ENCODE measurements at places on chromosomes 7 and 10.

DNA sequence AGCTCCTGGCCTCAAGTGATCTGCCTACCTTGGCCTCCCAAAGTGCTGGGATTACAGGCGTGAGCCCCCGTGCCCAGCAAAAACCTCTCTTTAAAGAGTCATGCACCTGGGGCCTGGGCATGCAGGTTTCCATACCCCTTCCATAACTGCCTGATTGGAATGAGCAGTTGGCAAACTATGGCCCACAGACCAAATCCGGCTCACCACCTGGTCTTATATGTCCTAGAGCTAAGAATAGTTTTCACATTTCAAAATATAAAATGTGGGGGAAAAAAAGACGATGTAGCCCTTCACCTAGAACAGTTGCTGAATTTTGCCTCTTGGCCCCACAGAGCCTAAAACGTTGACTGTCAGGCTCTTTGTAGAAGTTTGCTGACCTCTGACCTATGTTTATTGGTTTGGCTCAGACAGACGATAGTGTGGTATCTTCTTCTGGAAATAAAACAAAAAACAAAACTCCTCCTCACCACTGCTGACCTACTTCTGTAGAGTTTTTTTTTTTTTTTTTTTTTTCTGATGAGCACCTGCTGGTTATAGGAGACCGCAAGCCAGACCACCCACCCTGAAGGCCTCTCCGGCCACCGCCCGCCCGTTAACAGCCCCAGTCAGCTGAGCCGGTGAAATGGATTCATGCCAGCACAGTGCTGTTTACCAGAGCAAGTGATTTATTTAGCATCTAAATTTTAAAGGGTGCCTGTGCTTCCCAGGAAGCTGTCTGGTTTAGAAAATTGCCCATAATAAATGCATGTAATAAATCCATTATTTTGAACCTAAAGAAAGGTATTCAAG lies 33.5 kb upstream of the SFRP5 start:
- no peak for DNase-seq

- no peak for DNase-seq
Measured at GRCh38 chr10:1214071-1214675, 158.0 kb downstream of the WDR37 start.

DNA sequence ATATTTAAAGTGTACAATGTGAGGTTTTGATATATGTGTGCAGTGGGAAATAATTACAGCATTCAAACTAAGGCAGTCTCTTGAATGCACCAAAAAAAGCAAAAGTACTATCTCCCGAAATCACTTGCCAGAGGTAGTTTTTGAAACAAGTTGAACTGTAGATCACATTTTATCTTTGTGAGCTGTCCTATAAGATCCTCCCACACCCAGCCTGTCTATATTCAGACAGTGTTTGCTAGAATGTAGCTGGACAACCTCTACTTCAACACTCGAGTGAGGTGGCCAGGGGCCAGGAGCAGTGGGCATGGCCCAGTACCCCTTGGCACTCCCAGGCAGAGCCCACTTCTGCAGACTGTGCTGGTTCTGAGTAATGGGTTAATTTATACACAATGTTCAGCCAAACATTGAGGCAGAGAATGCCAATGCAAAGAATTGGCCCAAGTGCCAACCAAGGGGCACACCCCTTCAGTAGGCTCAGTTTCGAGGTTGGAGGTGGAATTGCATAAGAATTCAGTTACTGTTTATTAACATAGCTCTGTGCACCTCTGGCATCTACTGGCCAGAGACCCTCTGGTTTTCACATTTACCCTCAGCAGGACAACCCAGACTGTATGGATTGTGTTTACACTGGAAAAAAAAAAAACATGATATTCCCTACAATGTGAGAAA lies 70.5 kb downstream of the AHR start:
- no peak for DNase-seq

GRCh38 chr10:109025172-109025571 lies 898.1 kb downstream of the XPNPEP1 start:
- no peak for DNase-seq

GRCh38 chr7:70539617-70540016 lies 592.3 kb upstream of the GALNT17 start:
- DNase-seq, result no peak

GRCh38 chr10:33248638-33249037 lies 85.8 kb downstream of the NRP1 start:
- peak; percentile 84 for DNase-seq

GRCh38 chr10:14554491-14555205 lies 220.0 kb downstream of the FAM107B start:
- DNase-seq, result no peak

DNA sequence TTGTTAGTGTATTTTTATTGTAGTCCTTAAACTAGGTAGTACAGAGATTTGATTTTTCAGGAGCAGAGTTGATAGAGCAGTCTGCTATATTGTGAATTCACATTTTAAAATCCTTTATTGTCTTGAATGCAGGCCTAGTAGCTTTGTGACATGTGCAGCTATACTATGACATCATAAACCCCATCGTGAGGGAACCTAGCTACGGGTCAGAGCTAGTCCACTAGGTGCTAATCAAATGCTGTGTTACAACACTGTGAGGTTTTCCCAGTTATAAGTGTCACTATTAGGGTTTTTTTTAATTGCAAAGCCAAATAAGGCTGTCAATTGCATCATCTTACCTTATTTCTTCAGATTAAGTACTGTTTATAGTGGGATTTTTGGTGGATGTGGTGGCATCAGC lies 40.7 kb downstream of the CREM start:
- DNase-seq, result no peak

DNA sequence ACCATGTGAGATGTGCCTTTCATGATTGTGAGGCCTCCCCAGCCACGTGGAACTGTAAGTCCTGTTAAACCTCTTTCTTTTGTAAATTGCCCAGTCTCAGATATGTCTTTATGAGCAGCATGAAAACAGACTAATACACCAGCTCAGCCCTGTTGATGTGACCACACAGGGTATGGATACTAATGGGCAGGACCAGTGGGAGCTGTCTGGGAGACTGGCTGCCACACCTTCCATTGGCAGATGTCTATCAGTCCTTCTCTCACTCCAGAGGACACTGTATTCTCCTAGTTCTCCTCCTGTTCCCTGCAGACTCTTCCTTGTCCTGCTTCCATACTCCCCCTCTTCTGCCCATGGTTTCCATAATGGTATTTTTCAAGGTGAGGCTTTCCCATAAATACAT lies 104.4 kb downstream of the PRLHR start:
- DNase-seq, result no peak

- no peak for DNase-seq
Measured at GRCh38 chr7:88339195-88339922, 32.7 kb upstream of the STEAP4 start.

DNA sequence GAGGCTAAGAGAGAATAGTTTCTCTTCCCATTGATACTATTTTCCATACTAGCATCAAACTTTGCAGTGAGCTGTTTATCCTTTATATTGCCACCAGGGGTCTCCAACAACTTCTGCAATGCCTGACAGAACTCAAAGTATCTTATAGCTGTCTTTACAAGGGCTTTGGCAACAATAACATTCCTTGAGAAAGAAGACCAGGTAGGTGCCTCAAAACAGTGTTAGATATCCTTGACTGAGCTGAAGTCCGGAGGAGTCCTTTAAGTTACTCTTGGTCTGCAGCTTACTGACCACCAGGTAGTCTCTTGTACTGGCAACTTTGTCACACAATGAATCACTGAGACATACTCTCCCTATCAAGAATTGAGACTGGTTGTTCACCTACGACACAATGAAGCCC lies 30.0 kb upstream of the TES start:
- peak; percentile 73 for DNase-seq

- DNase-seq, result no peak
Measured at GRCh38 chr7:66301737-66302136, 96.6 kb downstream of the TPST1 start.

GRCh38 chr10:94223702-94224370 lies 138.9 kb downstream of the NOC3L start:
- peak; percentile 16 for DNase-seq

- DNase-seq, result no peak
Measured at GRCh38 chr10:97057491-97058235, 128.1 kb downstream of the SLIT1 start.

GRCh38 chr7:101099969-101100781 lies 14.9 kb downstream of the TRIM56 start:
- peak; percentile 99 for DNase-seq

DNA sequence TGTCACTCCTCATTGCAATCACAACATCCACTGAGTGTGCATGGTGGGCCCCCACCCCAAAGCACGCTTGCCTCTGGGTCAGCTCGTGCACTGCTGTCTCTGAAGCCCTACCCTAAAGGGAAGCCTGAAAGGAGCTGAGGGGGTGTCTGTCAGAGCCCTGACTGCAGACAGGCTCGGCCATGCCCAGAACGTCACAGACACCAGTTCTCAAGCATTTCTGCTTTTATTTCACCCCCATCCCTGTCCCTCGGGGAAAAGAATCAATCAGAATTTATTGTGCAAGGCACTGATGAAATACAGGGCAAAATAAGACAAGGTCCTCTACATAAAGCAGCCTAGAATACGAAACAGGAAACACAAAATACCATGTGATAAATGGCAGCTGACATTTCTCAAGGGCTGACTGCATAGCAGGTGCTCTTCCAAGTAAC lies 231.8 kb downstream of the WDR37 start:
- no peak for DNase-seq

GRCh38 chr7:139646566-139646965 lies 123.1 kb downstream of the CLEC2L start:
- no peak for DNase-seq

DNA sequence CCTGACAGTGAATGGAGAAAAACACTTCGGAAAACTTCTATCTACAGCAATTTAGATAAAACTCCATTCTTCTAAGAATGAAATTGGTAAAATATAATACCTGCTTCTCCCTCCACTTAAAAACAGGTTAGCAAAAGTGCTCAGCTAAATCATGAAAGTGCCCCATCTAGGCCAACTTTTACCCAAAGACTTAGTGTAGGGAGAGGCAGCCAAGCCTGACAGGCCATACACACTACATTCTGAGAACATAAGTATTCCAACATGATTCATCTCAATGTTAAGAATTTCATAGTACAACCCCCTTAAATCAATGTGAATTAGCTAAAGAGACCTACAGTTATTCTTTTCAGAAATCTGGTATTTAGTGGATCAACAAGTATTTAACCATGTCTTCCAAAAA lies 7.2 kb downstream of the FAM3C start:
- DNase-seq, result no peak

- DNase-seq, result peak; percentile 41
Measured at GRCh38 chr7:150992833-150993302, 2.1 kb downstream of the NOS3 start.

GRCh38 chr10:27819781-27820531 lies 74.3 kb upstream of the MKX start:
- peak; percentile 1 for DNase-seq

GRCh38 chr10:133458021-133458709 lies 4.4 kb downstream of the SCART1 start:
- DNase-seq, result no peak

DNA sequence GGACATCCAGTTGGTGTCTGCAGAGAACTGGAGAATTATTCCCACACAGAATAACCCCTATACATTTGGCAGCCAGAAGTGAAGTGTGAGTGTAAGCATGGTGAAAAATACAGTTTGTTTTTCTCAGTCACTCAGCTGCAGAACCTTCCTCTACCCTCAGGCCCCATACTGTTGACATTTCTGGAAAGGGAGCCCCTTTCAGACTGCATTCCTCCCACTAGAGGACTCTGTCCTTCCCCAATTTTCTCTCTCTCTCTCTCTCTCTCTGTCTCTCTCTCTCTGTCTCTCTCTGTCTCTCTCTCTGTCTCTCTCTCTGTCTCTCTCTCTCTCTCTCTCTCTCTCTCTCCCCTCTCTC lies 86.8 kb upstream of the STEAP1B start:
- peak; percentile 52 for DNase-seq

- DNase-seq, result no peak
Measured at GRCh38 chr7:29332042-29332811, 137.7 kb downstream of the CHN2 start.

DNA sequence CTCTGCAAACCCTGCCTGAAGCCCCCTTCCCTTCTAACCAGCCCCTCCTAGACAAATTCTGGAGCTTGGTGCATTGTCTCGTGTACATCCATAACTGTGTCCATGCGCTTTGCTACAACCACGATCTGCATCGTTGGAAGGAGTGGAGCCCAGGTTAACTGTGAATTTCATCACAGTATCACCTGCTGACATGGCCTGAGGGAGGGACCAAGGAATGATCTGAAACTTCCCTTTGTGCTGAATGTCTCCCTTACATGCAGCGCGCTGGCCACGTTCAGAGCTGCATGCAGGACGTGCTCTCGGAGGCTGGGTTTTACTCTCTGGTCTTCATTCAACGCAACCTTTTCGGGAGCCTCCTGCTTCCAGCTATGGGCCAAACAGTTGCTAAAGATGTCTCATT lies 222.3 kb downstream of the CUX1 start:
- no peak for DNase-seq

DNA sequence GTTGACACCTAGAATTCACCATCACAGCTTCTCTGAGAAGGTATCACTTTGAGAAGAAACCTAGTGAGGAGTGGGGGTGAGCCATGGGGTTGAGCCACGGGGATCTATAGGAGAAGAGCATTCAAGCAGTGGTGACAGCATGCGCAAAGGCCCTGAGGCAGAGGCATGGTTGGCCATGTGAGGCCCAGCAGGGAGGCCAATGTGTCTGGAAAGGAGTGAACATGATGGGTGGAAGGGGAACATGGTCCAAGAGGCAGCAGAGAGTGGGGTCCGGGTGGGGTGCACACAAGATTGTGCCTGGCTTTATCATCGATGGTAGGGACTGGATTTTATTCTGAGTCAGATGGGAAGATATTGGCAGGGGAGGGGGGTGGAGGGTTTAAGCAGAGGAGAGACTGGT lies 36.0 kb upstream of the LEP start:
- no peak for DNase-seq

GRCh38 chr7:134941185-134941900 lies 45.0 kb upstream of the AGBL3 start:
- DNase-seq, result peak; percentile 78

DNA sequence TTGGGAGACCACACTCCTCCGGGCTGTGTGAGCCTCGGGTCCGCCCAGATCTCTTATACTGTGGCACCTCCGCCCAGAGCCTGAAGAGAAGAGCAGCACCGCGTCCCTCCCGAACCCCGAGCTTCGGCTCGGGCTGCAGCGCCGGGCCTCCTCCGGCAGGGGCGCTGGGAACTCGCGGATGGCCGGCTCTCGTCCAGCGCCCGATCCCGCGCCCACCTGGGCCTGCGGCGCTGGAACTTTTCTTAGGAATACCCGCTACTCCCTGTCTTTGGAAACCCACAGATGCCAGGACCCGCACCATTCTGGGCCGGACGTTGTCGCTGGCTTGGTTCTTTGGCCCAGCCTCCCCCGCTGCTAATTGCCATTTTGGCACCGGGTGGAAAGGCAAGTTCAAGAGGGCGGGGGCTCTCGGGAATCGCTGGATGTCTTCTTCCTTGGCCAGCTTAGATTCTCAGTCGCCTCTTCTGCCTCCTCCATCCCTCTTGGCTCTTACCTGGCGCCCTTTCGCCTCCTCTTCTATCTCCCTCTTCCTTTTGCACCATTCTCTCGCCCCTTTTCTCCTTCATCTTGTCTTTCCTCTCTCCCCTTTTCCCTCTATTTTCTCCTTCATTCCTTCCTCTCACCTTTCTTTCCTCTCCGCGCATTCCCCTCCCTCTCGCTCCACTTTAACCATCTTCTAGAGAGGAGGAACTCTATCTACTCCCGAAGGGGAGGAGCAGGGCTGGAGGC lies 2.1 kb upstream of the SORCS3 start:
- peak; percentile 13 for DNase-seq

Measured in foreskin fibroblast (primary cell).